T-helper 1 cell treated with Interleukin-12 subunit alpha and Interleukin-12 subunit beta and Interleukin-4 antibody, amounts not matched to agents 30 ng/mL and 1 ng/mL, for 36 hours (primary cell): ENCODE measurements at places on chromosomes 5 and 9. TPM values are rescaled to one million over a fixed set of nuclear protein-coding genes. Genes with fewer than 3 reads are reported as not detected.

Gene GARNL3
- total RNA-seq = 0.88 and 1.3 TPM in 2 replicates

Gene CDH9
- total RNA-seq = not detected in 2 replicates

Gene ATP10B
- total RNA-seq = not detected in 2 replicates

Gene PCDHB12
- not detected in 2 replicates for total RNA-seq

Gene PALM2AKAP2
- total RNA-seq = 5.2 and 8.2 TPM in 2 replicates

Gene HABP4
- 7.0 and 7.4 TPM in 2 replicates for total RNA-seq

Gene C5orf24
- total RNA-seq = 32.7 and 35.5 TPM in 2 replicates
